ENCODE measurements at places on chromosomes 5 and 9. TPM values are rescaled to one million over a fixed set of nuclear protein-coding genes. Genes with fewer than 3 reads are reported as not detected.
A peak's percentile ranks its signal among the peaks of the same experiment; 100 is the strongest.

- no peak overlapping the region for H3K27ac ChIP-seq
- H3K36me3 ChIP-seq, result no peaks in the 10 kb centered on the region
- H3K4me3 ChIP-seq, result no peak overlapping the region
- no peaks in the 10 kb centered on the region for H3K27me3 ChIP-seq
- DNase-seq, result no peak
Observed at GRCh38 chr5:3107156-3107611, 355.7 kb upstream of the IRX2 start.

- DNase-seq, result peak; percentile 35
- H3K27ac ChIP-seq, result peak overlapping the region; percentile 66
- H3K27me3 ChIP-seq, result no peaks in the 10 kb centered on the region
- H3K36me3 ChIP-seq, result no peaks in the 10 kb centered on the region
- peaks cover 10% of the 10 kb centered on the region for H3K4me1 ChIP-seq
Observed at GRCh38 chr9:77177894-77178794, 810 bp downstream of the VPS13A start.

Gene VCAN
- 0.84 TPM for polyA plus RNA-seq

- no peak for DNase-seq
- H3K4me1 ChIP-seq, result no peaks in the 10 kb centered on the region
- H3K27ac ChIP-seq, result no peak overlapping the region
- H3K36me3 ChIP-seq, result peaks cover 4% of the 10 kb centered on the region
Observed at GRCh38 chr9:123072407-123072995, 39.0 kb downstream of the GPR21 start.

- no peak overlapping the region for H3K4me3 ChIP-seq
- no peak overlapping the region for H3K27ac ChIP-seq
- no peaks in the 10 kb centered on the region for H3K4me1 ChIP-seq
- no peaks in the 10 kb centered on the region for H3K27me3 ChIP-seq
- H3K36me3 ChIP-seq, result no peaks in the 10 kb centered on the region
Observed at GRCh38 chr5:98468188-98468869, 305.1 kb upstream of the RGMB start.

DNA sequence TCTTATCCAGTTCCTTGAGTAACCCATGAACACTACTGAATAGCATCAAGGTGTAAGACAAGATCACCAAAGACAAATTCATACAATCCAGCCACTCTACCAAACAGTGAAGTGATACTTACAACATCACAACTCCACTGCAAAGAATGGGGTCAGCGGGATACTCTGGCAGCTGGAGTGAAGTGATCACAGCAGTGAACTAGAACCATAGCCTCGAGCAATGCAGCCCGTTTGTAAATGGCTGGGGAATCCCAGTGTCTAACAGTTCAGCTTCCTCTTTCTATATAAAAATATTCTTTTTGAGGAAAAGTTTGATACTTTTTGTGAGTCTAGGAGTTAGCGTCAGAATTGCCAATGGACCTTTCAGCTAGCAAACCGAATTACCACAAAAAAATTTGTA lies 515.2 kb downstream of the ZNF608 start:
- no peaks in the 10 kb centered on the region for H3K27me3 ChIP-seq
- no peak for DNase-seq
- H3K4me3 ChIP-seq, result no peak overlapping the region
- H3K36me3 ChIP-seq, result no peaks in the 10 kb centered on the region
- no peak overlapping the region for H3K27ac ChIP-seq

Gene OLFM1
- polyA plus RNA-seq, result 7.8 TPM

- DNase-seq, result no peak
- no peaks in the 10 kb centered on the region for H3K36me3 ChIP-seq
- no peaks in the 10 kb centered on the region for H3K27me3 ChIP-seq
- no peak overlapping the region for H3K27ac ChIP-seq
Observed at GRCh38 chr9:118929287-118929686, 439.9 kb downstream of the BRINP1 start.

All from pancreas (tissue), 10 donors.